ENCODE measurements at places on chromosomes 5 and 9. TPM values are rescaled to one million over a fixed set of nuclear protein-coding genes. Genes with fewer than 3 reads are reported as not detected.

GRCh38 chr5:15783734-15784133, 283.8 kb downstream of the FBXL7 start:
- DNase-seq, result no peak
- H3K27me3 ChIP-seq, result no peaks in the 10 kb centered on the region
- H3K27ac ChIP-seq, result no peak overlapping the region
- no peaks in the 10 kb centered on the region for H3K36me3 ChIP-seq
- H3K4me3 ChIP-seq, result no peak overlapping the region

DNA sequence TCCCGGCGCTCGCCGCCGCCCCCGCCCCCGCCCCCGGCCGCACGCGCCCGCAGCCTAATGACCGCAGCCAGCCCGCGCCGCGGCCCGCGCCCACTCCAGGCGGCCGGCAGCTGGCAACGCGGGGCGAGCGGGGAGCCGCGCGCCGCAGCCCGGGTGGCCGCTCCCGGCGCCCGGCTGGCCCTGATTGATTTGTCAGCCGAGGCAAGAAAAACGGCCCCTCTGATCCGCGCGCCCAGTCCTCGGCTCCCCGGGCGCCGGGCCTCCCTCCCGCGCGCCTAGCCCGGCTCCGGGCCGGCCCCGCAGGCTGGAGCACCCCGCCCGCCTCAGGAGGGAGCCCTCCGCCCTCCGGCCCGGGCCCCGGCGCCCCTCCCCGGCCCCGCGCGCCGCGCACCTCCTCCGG, 11.9 kb upstream of the LHX2 start:
- H3K36me3 ChIP-seq, result no peaks in the 10 kb centered on the region
- no peaks in the 10 kb centered on the region for H3K4me1 ChIP-seq
- H3K4me3 ChIP-seq, result no peak overlapping the region
- DNase-seq, result no peak
- H3K27ac ChIP-seq, result no peak overlapping the region
- peaks cover 83% of the 10 kb centered on the region for H3K27me3 ChIP-seq

DNA sequence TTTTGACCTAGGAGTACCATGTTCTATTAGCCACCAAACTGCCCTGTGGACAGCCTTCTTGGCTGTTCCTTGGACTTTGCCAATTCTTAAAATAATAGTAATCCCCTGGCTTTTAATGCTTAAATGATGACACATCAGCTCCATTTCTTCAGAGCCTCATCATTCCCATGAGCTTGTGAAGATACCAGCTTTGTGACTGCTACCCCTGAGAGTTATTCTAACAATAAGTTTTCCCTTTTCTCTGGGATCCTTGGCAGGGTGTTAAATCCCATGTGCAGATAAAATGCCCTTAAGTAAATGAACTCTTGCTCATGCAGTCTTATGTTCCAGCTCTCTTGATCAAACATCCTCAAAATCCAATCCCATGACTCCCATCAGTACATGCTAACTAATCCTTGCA, 415.3 kb downstream of the CETN3 start:
- H3K27me3 ChIP-seq, result no peaks in the 10 kb centered on the region
- H3K4me3 ChIP-seq, result no peak overlapping the region
- no peak for DNase-seq

- H3K4me1 ChIP-seq, result no peaks in the 10 kb centered on the region
- no peak overlapping the region for H3K27ac ChIP-seq
- H3K4me3 ChIP-seq, result no peak overlapping the region
- H3K36me3 ChIP-seq, result no peaks in the 10 kb centered on the region
- no peak for DNase-seq
Observed at GRCh38 chr5:72153551-72153950, 46.3 kb downstream of the MAP1B start.

- peaks cover 13% of the 10 kb centered on the region for H3K4me1 ChIP-seq
- no peak overlapping the region for H3K27ac ChIP-seq
- no peak for DNase-seq
- no peak overlapping the region for H3K4me3 ChIP-seq
Observed at GRCh38 chr9:117783828-117784227, 79.6 kb downstream of the TLR4 start.

DNA sequence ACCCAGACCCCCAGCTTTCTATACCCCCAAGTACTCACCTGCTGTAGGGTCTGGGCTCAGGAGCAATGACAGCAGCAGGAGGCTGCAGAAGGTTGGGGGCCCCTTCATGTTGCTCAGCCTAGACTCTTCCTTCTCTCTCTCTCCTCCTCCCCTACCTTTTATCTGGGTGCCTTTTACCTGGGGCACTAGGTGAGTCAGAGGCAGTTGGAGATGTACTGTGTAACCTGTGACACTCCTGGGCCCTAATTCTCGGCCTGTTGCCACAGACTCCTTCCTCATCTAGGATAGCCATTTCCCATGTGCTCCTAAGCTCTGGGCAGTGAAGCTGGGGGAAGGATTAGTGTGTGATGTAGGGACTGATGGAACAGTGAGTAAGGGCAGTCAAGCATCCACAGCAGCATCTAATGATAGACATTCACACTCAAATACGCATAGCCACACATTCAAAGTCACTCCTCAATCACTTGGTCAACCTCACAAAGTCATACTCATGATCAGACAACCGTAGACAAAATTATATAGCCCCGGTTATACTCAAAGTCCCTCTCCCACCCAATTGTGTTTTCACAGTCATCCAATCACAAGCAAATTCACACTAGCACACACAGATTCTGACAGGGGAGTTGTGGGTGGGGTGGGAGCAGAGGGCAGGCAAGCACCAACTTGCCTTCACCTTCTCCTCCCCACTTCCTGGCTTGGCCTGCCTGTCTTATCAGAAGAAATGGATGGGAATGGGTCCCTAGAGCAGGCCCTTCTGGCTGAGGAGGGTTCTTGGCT, at the start of gene CCL27:
TSS of gene CCL27 (minus strand) at position 132 of the 777 bp plus-strand sequence. CDS start at position 108, 24 bp downstream.
- H3K4me1 ChIP-seq, result peaks cover 2% of the 10 kb centered on the region
- DNase-seq, result no peak
- H3K27me3 ChIP-seq, result no peaks in the 10 kb centered on the region
- H3K4me3 ChIP-seq, result no peak within 1 kb of the TSS
- H3K36me3 ChIP-seq, result no peaks in the 10 kb centered on the region

- no peak overlapping the region for H3K4me3 ChIP-seq
- DNase-seq, result no peak
- peak overlapping the region; percentile 4 for H3K27ac ChIP-seq
- no peaks in the 10 kb centered on the region for H3K36me3 ChIP-seq
Observed at GRCh38 chr9:97563458-97564135, 62.1 kb downstream of the TMOD1 start.

- no peak overlapping the region for H3K4me3 ChIP-seq
- H3K27ac ChIP-seq, result no peak overlapping the region
- H3K4me1 ChIP-seq, result peaks cover 56% of the 10 kb centered on the region
- no peaks in the 10 kb centered on the region for H3K36me3 ChIP-seq
- H3K27me3 ChIP-seq, result no peaks in the 10 kb centered on the region
Observed at GRCh38 chr9:33146298-33146697, 20.8 kb downstream of the B4GALT1 start.

DNA sequence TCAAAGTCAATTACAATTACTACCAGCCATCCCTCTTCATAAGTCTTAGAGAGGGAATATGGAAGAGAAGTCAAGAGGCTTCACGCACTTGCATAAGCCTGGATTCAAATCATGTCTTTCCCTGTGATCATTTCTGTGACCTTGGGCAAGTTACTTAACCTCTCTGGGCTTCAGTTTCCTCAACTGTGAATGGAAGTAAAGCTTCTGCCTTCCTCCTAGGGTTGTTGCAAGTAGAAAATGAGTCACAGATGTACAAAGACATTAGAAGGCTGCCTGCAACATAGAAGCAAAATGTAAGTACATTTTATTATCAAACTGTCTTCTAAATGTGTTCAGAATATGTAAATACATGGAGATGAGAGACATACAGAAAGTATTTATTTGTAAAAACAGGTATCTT, 42.3 kb upstream of the SEMA6A start:
- no peaks in the 10 kb centered on the region for H3K27me3 ChIP-seq
- no peak overlapping the region for H3K27ac ChIP-seq
- H3K4me3 ChIP-seq, result no peak overlapping the region
- H3K4me1 ChIP-seq, result no peaks in the 10 kb centered on the region
- H3K36me3 ChIP-seq, result no peaks in the 10 kb centered on the region
- no peak for DNase-seq

- H3K27ac ChIP-seq, result no peak overlapping the region
- peak; percentile 50 for DNase-seq
- no peaks in the 10 kb centered on the region for H3K4me1 ChIP-seq
- H3K27me3 ChIP-seq, result no peaks in the 10 kb centered on the region
- H3K4me3 ChIP-seq, result no peak overlapping the region
Observed at GRCh38 chr9:78038620-78039300, 7.1 kb upstream of the GNAQ start.

DNA sequence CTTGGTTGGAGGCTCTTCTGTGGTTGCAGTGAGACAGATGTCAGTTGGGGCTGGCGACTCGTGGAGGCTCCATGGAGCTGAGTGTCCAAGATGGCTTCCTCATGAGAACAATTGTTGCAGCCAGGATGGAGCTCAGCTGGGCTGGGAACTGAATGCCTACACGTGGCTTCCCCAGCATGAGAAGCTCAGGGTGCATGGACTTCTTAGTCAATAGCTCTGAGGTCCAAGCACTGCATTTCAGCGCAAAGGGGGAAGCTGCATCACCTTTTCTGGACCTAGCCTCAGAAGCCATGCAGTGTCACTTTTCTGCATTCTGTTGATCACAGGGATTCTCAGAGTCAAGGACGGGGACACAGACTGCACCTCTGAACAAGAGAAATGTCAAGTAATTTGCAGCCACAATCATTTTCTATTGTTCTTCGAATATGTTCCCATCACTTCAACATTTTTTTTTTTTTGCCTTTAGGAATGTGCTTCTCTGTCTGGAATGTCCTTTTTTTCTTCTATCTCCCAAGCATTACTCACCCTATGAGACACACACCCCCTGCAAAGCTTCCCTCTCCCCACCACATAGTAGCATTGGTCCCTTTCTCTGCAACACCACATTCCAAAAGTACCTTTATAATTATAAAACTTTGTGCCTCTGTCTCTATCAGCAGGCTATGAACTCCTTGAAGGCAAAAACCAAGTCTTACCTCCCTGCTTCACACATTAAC, 57.5 kb upstream of the STK32A start:
- H3K36me3 ChIP-seq, result no peaks in the 10 kb centered on the region
- H3K27me3 ChIP-seq, result no peaks in the 10 kb centered on the region
- no peak for DNase-seq
- H3K4me3 ChIP-seq, result no peak overlapping the region
- H3K27ac ChIP-seq, result no peak overlapping the region

- no peaks in the 10 kb centered on the region for H3K36me3 ChIP-seq
- no peaks in the 10 kb centered on the region for H3K4me1 ChIP-seq
- no peak overlapping the region for H3K27ac ChIP-seq
- no peak for DNase-seq
- no peaks in the 10 kb centered on the region for H3K27me3 ChIP-seq
Observed at GRCh38 chr5:119439140-119439631, 13.1 kb upstream of the HSD17B4 start.

DNA sequence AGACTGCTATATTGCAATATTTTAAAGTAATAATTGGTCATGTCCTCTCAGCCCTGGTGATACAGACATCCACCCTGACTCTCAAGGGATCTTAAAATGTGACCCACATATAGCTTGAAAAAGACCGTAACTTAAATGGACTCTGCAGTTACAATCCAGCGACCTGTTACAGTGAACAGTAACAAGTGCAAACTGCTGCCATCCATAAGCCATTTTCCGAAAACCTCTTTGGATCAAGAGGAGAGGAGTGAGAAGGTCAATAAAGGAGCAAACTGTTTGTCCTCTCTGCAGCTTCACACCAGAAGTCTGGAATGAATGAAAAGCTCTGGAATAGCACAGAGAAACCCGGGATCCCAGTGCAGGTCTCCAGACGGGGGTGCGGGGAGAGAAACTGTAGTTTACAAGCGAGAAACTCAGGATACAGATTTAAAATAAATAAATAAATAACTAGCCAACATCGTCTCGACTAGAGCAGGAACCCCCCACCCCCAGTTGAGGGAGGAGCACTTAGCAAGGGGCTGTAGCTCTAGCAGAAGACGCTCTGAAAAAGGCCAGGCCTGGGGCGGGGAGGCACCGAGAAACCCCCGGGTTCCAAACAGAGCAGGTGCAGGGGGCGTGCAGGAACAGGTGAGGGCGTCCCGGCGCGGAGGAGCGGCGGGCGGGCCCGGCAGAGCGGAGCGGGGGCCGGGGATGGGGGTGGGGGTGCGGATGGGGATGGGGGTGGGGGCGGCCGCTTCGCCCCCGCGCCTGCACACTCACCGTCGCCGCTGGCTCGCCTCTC, 572 bp downstream of the ZDHHC21 start:
- DNase-seq, result peak; percentile 67
- peak overlapping the region; percentile 70 for H3K4me3 ChIP-seq
- no peaks in the 10 kb centered on the region for H3K27me3 ChIP-seq
- H3K4me1 ChIP-seq, result peaks cover 5% of the 10 kb centered on the region
- H3K27ac ChIP-seq, result no peak overlapping the region

DNA sequence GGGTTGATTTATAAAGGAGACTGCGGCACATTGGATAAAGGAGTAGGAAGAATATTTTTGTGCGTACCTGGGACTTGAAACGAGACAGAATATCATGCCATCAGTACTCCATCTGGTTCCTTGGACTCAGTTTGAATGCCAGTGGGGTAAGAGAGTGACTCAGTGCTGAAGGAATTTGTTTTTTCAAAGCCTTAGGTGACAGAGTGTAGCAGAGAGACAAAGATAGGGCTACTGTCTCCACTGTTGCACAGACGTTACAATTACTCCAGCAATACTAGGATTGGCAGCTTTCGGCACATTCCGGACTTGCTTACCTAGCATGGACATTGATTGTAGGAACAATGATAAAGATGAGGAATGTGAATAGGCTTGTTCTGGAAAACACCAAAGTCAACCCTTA, 250.7 kb downstream of the KCTD16 start:
- no peak overlapping the region for H3K4me3 ChIP-seq
- no peaks in the 10 kb centered on the region for H3K27me3 ChIP-seq
- H3K36me3 ChIP-seq, result no peaks in the 10 kb centered on the region
- no peak for DNase-seq
- no peak overlapping the region for H3K27ac ChIP-seq

- DNase-seq, result no peak
- H3K27me3 ChIP-seq, result no peaks in the 10 kb centered on the region
- no peak overlapping the region for H3K27ac ChIP-seq
- H3K4me3 ChIP-seq, result no peak overlapping the region
Observed at GRCh38 chr5:96222129-96222528, 210.9 kb downstream of the PCSK1 start.

GRCh38 chr5:36662291-36662851, 56.0 kb downstream of the SLC1A3 start:
- DNase-seq, result peak; percentile 50
- peaks cover 8% of the 10 kb centered on the region for H3K4me1 ChIP-seq
- no peak overlapping the region for H3K4me3 ChIP-seq
- H3K36me3 ChIP-seq, result no peaks in the 10 kb centered on the region
- no peak overlapping the region for H3K27ac ChIP-seq

The FAM219A gene
- 21.1 TPM for total RNA-seq

The SOHLH1 gene
- total RNA-seq, result not detected

The CDC20B gene
- total RNA-seq, result not detected

The CDX1 gene
- not detected for total RNA-seq

The CYLC2 gene
- total RNA-seq, result not detected

The NR2F1 gene
- total RNA-seq, result 49.5 TPM

The POLR3G gene
- total RNA-seq, result 1.5 TPM

The ADCY2 gene
- total RNA-seq, result 2.2 TPM

The RFX3 gene
- 17.8 TPM for total RNA-seq

The MEGF10 gene
- total RNA-seq, result 0.25 TPM

The MARCHF11 gene
- not detected for total RNA-seq

The PCDHGB1 gene
- 2.9 TPM for total RNA-seq

The IL4 gene
- not detected for total RNA-seq

The CFAP77 gene
- 0.50 TPM for total RNA-seq

Data from kidney (tissue), 22 donors.